HEK293T (cell line): ENCODE measurements at places on chromosomes 7 and 10.

GRCh38 chr7:152640829-152641228 lies 35.1 kb downstream of the XRCC2 start:
- no peak for DNase-seq

GRCh38 chr7:138813945-138814344 lies 15.9 kb upstream of the ATP6V0A4 start:
- DNase-seq: no peak

- DNase-seq: no peak
Observed at GRCh38 chr10:60162631-60163030, 227.0 kb downstream of the ANK3 start.

- no peak for DNase-seq
Observed at GRCh38 chr7:149780636-149781419, 7.4 kb upstream of the ZNF467 start.
